ENCODE measurements at places on chromosomes 3 and 15.

DNA sequence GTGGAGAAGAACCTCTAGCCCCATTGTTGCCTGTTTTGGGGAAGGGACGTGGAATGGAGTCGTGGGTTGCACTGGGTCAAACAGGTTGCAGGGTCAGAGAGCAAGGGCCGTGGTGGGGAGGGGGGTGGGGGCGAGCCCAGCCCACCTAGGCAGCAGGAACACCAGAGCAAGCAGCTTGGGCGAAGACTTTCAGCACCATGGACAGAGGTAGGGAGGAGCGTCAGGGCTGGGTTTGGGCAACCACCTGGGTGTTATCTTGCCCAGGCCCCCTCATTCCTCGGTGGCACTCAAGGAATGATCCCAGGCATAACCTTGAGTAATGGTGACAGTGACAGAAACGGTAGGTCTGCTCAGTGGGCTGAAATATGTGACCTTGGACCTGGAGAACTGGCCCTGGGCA is 45.9 kb upstream of the TMEM115 start:
- DNase-seq: no peak

DNA sequence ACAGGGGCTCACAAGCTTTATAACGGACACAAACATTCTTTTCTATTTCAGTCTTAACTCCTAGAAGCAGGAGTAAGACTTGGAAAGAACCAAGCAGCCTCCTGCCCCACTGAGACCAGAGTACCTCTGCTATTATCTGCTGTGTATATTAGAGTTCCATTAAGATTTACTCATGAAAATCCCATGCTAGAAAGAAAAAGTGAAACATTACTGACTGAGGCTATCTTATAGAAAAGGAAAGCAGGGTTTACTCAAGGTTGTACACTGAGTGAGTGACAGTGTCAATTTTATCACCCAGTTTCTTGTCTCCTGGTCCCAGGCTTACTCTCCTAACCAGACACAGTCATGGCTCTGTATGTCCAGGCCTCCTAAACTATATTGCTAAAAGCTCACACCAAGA is 97.9 kb upstream of the SOX2 start:
- DNase-seq: no peak

- no peak for DNase-seq
These were observed 37.8 kb downstream of the CEMIP start for GRCh38 chr15:80816936-80817335.

DNA sequence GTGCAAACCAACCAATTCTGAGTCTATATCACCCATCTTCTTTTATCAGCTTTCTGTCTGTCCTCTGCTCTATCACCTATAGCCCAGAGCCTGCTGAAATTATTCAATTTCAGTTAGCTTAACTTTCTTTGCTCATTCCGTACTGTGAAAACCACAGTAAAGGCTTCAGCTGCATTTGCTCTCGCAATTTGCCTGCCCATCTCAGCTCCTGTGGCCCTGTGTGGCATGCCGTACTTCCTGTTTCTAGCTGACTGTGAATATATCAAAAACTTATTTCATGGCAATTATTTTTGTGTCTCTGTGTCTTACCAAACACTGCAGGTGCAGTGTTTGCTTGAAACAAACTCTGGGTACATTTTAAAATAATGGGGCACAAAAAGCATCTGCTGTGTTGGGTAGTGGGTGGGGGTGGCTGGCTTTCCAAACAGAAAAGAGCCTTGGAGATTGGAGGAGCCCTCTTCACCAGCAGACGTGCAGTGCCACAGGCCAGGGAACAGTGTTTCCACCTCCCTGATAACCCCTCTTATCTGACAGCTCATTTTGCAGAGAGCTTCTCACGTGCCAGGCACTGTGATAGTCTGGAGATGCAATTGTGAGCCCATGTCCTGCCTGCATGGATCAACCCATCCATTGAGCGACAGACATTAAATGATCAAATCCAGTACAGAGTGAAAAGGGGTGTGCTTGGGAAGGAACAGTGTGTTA is 45.2 kb downstream of the GASK1A start:
- no peak for DNase-seq

DNA sequence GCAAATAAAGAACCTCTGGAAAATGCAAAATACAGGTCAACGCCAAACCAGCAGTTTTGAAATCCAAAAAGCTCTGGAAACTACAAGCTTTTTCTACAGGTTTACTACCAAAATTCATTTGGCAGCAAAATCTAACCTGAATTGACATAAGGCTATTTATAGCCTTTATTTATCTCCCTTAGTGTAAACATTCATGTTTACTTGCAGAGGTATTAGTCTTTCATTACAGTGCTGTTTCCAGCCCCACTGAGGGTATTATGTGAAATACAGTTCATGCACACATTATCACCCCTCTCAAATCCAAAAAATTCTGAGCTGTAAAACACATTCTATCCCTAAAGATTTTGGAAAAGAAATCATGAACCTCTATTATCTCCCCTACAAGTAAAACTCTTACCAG is 7.2 kb downstream of the SKIC8 start:
- DNase-seq: no peak

DNA sequence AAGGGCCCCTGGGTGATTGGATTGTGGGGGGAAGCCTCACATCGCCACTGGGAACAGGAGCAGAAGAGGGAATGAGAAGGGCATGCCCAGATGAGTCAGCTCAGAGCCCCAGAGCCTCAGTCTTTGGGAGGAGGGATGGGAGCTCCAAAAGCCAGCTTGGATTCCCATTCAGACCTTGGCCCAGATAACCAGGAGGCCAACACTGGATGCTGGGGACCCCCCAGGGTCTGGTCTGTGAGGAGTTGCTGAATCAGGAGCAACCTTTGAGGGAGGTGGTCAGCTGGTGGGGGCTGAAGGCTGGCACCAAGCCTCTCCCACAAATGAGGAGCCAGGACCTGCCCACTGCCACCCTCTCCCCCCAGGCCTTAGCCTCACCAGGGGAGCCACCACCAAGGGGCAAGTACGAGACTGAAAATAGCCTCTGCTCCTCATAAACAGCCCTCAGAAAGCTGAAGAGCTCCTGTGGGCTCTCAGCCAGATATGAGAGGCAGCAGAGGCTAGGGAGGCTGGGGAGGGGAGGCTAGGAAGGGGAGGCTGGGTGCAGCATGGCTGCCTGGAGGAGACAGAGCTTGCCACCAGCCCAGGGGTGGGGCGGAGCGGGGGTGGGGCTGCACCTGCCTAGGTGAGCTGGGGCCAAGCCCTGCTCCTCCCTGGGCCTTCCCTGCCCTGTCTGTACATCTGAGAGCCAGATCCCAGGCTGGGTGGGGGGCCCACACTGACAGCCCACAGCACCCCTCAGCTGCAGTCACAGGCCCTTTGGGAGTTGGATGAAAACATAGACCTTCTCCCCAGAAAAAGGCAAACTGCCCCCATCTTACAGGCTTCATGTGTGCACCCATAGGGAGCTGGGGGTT is 99.8 kb downstream of the SEC22A start:
- no peak for DNase-seq

GRCh38 chr3:21786438-21786797 is 35.4 kb upstream of the ZNF385D start:
- no peak for DNase-seq

GRCh38 chr3:43094381-43094780 is 11.5 kb downstream of the POMGNT2 start:
- no peak for DNase-seq

- no peak for DNase-seq
These were observed 333.3 kb downstream of the GRM7 start for GRCh38 chr3:7194071-7194835.

- DNase-seq: no peak
These were observed 626.5 kb upstream of the DPPA4 start for GRCh38 chr3:109963831-109964230.

- DNase-seq: no peak
These were observed 8.3 kb downstream of the POU1F1 start for GRCh38 chr3:87267953-87268645.

DNA sequence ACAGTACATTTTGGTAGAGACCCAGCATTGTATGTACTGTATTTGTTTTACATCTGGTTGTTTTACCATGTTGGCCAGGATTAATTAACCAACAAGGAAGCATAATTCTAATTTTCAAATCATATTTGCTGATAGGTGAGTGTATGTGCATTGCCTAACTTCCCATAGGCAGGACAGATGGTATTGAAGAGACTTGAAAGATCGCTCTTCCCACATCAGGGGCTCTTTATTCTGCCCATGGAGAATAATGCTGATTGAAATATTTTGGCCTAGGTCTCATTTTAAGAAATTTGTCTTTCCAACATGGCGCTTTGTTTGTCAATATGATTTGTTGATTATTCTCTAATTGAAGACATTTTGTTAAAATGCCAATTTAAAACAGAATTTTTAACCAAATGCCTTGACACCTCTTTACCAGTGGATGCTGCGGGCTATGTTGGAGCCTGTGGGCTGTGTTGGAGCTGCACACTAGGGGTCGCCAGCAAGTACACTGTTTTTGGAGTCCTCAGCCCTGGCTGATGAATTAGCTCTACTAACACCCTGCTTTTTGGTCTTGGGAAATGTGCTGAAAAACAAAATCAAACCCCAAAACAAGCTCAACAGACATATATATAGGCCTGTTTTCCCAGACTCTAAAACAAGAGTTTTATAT is 5.3 kb downstream of the P2RY12 start:
- DNase-seq: no peak

DNA sequence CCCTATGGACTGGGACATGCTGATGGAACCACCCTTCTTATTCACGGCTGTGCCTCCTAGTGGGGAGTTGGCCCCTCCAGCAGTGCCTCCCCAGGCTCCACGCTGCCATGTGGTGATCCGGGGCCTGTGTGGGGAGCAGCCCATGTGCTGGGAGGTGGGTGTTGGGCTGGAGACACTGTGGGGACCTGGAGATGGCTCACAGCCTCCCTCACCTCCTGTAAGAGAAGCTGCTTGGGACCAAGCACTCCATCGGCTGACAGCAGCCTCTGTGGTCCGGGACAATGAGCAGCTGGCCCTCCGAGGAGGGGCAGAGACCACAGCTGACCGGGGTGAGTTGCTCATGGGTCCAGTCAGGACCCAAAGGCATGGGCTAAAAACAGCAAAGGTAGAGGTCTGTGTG is 9.1 kb downstream of the ALG3 start:
- no peak for DNase-seq

DNA sequence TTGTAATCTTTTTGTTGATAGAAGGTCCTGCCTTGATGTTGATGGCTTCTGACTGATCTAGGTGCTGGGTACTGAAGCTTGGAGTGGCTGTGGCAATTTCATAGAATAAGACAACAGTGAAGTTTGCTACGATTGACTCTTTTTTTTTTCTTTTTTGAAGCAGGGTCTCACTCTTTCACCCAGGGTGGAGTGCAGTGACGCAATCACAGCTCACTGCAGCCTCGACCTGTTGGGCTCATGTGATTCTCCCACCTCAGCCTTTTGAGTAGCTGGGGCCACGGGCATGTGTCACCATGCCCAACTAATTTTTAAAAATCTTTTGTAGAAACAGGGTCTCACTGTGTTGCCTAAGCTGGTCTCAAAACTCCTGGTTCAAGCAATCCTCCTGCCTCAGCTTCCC is 14.2 kb downstream of the ARID3B start:
- no peak for DNase-seq

GRCh38 chr3:30750967-30751366 is 143.5 kb downstream of the GADL1 start:
- DNase-seq: no peak

DNA sequence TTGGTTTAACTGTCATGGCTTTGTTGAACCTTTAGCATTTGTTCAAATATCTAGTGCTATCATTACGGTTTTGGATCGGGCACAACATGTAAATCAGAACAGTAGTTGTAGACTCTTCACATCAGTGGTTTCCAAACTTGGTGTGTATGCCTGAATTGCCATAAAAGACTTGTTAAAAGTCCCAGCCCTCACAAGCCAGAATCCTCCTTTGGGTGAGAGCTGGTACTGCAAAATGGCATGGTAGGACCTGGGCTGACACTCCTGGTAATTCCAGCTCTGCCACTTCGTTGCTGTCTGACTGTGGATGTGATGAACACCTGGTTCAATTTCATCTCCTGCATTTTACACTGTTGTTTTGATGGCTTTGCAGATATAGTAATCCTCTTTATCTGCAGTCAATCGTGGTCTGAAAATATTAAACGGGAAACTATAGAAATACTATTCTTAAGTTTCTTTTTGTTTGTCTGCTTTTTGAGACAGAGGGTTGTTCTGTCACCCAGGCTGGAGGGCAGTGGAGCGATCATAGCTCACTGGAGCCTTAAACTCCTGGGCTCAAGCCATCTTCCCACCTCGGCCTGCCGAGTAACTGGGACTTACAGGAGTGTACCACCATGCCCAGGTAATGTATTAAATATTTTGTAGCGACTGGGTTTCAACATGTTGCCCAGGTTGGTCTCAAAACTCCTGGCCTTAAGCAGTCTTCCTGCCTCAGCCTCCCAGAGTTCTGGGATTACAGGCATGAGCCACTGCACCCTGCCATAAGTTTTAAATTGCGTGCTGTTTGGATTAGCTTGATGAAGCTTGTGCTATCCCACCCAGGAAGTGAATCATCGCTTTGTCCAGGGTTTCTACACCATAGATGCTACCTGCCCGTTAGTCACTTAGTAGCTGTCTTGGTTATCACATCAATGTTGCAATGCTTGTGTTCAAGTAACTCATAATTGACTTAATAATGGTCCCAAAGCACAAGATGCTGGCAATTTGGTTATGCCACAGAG is 61.6 kb downstream of the RAB7A start:
- DNase-seq: no peak

- no peak for DNase-seq
These were observed 13.8 kb downstream of the XCR1 start for GRCh38 chr3:46013316-46014094.

- DNase-seq: no peak
These were observed 68.1 kb downstream of the PDE8A start for GRCh38 chr15:85049805-85050204.

GRCh38 chr15:47577000-47577399 is 140.3 kb upstream of the SEMA6D start:
- DNase-seq: peak; percentile 16

GRCh38 chr3:131925571-131925970 is 109.2 kb downstream of the CPNE4 start:
- DNase-seq: no peak

GRCh38 chr15:65393557-65393956 is 15.8 kb upstream of the IGDCC3 start:
- DNase-seq: no peak

DNA sequence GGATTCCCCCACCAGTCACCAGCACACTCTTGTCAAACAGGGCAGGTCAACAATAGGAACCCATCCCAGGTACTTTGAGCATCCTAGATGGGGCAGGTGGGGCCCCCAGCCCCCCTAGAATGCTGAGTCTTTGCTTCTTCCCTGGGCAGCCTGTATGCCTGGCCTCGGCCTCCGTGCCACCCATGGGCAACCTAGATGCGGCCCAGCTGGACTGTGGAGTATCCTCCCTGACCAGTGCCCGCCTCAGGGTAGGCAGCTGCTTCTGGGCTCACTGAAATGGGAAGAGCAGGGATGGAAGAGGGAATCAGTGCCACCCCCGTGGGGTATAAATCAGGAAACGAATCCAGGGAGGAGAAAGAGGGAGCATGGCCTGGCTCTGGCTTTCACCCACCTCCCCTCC is 10.9 kb downstream of the DNAH1 start:
- DNase-seq: no peak

GRCh38 chr3:106428565-106428994 is 559.8 kb upstream of the CBLB start:
- peak; percentile 98 for DNase-seq

DNA sequence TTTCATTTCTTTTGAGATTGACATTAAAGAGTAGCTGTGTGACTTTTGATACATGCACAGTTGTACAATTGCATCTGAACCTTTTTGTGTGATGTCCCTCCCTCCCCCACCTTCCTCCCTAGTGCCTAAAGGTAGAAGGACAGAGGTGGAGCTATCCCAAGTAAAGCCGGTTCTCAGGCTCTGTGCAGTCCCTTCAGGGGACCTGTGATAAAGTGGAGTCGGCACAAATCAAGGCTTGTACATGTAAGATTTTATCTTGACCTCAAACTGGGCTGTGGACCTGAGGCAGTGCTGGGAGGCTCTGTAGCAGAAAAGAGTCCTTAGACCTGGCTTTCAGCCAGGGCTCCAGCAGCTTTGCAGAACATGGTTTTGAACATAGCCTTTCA is 55.5 kb upstream of the CMTM7 start:
- no peak for DNase-seq
